ENCODE measurements at places on chromosomes 1 and 21.

DNA sequence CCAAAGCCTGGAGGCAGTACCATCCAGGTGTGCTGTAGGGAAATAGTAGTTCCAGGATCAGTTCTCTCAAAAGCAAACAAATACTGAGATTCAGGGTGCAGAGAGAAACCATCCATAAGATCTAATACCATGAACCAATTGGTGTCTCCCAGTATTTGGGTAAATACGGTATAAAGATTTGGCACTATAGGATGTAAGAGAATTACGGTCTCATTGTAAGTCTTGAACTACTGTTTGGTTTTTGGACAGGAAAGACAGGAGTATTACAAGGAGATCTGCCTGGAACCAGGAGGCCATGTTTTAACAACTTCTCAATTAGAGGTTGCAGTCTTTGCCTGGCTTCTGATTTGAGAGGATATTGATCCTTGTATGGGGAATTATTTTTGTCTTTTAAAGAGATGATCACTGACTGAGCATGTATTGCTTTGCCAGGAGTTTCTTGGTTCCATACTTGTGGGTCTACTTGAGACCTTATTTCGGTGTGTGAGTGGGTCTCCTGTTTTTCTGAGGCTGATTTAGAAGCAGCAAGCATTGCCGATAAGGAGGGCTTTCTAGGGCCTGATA, 10.2 kb downstream of the AADACL4 start:
- no peak for DNase-seq

DNA sequence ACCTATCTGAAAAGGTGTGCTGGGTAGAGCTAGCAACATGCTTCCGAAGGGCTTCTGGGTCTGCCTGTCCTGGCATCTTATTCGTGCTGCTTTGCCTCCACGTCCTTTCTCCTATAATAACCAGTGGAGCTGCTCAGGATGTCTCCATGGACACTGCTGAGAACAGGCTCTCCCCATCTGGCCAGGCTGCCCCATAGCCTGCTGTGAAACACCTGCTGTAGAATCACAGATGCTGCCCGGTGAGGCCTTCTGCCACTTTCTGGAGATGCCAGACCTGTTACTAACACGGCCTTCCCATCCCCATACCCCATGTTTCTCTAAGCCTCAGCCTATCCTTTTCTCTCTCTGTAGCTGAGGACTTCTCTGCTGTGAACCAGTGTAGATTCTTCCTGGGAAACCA, 120.5 kb downstream of the IER5 start:
- DNase-seq: no peak

DNA sequence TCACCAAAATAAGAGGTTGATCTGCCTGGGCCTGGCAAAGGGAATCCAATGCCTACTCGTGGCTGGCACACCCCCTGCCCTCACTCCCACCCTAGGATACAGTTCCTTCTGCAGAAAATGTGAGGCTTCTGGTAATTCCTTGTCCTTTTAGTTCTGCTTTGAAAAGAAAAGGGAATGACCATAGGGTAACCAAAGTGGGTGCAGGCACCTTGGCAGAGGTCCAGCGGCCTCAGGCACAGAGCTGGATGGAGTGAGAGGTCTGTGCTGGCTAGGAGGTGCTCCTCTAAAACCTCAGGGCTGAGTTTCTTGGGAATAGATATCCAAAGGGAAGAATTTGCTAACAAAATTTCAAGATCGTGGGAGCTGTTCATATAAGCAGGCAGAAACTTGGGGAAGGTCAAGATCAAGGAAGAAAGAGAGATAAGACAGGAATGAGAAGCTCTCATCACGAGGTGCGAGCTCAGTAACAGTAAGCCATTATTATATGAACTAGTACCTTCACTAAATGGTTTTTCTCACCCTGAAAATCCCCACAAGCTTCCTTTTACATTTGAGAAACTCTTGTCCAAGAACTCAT, 293.1 kb upstream of the LYPLAL1 start:
- no peak for DNase-seq

GRCh38 chr1:50265790-50266314, 157.1 kb downstream of the ELAVL4 start:
- DNase-seq: no peak

- no peak for DNase-seq
Measured at GRCh38 chr1:86849756-86850155, 64.2 kb downstream of the SELENOF start.

- DNase-seq: no peak
Measured at GRCh38 chr1:59494145-59494833, 197.4 kb downstream of the FGGY start.

DNA sequence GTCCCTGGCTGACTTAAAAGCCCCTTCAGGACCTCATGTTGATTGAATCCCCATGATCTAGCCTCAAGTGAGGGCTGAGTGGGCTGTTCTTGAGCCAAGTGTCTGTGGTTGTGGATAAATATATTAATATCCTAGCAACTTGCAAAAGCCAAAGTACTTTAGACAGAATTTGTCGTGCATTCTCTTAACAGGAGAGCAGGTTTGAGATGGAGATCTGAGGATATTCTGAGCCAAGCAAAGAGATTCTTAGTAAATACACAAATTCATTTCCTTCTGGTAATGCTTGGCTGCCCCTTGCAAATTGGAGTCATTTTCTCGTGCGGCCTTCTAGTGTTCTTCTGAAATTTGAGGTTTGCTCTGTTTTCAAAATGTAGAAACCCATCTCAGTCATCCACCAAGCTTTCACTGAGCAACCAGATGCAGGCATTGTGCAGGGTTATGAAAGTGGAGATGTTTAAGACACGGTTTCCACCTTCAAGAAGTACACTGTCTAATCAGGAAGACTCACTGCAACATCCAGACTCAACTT, 242.1 kb upstream of the JUN start:
- peak; percentile 46 for DNase-seq

- no peak for DNase-seq
Measured at GRCh38 chr1:57112148-57112547, 146.3 kb upstream of the C8B start.

GRCh38 chr1:211036381-211037060, 97.4 kb downstream of the KCNH1 start:
- no peak for DNase-seq

DNA sequence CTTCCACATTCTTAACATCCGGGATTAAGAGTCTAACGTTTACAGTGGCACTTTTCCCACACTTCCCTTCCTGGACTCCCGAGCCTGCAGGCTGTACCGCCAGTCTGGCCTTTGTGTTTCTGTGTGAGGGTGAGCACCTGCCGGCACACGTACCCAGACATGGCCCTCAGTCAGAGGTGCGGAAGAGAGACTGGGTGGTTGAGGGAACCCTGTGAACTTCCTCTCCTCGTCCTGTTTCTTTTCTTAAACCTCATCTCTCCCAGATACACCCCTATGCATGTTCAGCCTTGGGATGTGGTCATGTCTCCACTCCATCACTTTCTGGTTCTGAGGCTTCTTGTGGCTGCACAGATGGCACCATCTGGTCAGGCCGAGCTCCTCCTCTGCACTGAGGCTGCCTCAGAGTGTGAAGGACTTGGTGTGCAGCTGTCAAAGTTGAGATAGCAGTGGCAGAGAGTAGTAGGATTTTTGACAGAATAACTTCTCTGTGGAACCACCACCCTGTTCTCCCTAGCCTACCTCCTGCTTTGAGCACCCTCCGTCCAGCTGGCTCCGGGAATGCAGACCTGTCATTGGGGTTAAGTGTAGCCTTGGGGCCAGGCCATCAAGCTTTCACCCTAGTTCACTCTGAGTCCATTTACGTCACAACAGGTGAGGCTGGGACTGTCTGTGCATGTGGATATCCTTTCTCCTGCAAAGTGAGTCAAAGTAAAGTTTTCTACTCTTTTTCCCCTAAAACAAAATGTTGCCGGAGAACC, 31.4 kb downstream of the VASH2 start:
- no peak for DNase-seq

DNA sequence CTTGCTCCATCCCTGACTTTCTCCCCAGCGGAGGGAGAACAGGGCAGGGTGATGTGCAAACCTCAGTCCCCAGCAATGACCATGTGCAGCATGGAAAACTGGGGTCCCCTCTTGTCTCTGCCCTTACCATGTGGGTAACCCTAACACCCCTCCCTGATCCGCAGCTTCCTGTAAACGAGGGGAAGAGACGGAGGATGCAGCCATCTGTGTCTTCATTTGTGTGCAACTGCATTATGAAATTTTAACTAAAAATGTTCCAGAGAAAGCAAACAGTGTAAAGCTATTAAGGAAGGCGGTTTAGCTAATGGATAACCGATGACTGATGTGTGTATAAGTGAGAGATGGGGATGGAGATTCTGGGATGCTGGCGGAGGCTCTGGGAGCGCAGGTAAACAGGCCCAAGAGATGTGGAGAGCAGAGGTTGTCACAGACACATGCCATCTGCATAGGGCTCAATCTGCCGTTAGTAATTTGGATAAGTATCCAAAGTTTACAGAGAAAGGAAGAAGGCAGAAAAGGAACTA, 206.6 kb downstream of the DSCAM start:
- no peak for DNase-seq

GRCh38 chr1:9164532-9164900, 35.6 kb upstream of the GPR157 start:
- DNase-seq: no peak

- no peak for DNase-seq
Measured at GRCh38 chr1:158286941-158287346, 2.8 kb upstream of the CD1C start.

DNA sequence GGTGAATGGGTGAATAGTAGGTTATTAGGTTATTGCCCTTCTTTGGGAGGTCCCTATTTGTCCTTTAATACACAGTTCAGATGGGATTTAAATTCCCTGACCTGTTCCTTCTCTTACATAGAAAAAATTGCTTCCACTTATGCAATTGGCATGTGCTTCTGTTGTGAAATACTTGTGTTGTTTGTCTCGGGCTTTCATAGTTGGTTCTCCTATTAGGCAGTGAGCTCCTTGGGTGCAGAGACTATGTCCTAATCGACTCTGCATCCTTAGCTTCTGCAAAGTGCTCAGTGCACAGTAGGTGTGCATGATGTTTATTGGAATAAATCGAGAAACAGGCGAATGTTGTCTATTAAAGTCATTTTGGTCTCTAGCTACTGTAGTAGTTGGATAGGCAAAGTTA, 1.3 kb upstream of the PDE4B start:
- DNase-seq: no peak

All from ascending aorta (tissue), 2 donors.